ENCODE measurements at places on chromosomes 11 and 22.

DNA sequence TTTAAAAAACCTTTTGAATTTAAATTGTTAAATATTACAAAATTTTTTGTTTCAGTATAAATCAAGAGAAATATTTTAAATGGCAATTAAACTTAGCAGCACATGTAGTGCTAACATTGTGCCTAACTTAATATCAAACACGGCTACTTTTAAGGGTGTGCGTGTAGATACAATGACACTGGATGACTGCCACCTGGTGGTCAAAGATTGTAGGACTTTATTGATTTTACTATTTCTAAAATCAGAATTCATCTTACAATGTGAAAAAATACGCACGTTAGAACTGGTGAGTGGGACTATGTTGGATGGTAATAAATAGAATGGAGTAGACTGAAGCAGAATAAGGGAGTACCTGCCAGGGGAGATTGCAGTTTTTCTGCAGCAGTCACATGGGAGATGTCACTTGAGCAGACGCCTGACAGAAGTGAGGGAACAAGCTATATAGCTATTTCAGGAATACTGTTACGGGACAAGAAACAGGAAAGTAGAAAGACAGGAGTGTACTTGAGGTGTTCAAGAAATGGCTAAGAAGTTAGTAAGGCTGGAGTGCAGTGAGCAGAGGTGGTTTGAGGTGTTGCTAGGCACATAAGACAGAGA, 52.9 kb downstream of the UVRAG start:
- DNase-seq = peak; percentile 61

GRCh38 chr11:64765851-64766665, 6.3 kb upstream of the PYGM start:
- DNase-seq = no peak

DNA sequence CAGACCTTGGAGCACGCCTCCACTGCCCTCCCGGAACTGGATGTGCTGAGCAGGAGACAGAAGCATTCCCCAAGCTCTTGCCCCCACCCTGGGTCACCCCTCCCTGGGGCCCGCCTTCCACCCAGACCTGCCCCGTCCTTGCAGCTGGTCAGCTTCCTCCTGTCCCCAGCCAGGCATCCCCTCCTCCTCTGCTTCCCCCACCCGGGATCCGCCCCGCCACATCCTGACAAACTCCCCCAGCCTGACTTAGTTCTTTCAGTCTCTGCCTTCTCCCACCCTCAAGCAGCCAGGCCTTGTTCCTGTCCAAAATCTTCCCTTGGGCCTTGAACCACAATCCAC, 1.1 kb upstream of the PLXNB2 start:
- DNase-seq = peak; percentile 65

DNA sequence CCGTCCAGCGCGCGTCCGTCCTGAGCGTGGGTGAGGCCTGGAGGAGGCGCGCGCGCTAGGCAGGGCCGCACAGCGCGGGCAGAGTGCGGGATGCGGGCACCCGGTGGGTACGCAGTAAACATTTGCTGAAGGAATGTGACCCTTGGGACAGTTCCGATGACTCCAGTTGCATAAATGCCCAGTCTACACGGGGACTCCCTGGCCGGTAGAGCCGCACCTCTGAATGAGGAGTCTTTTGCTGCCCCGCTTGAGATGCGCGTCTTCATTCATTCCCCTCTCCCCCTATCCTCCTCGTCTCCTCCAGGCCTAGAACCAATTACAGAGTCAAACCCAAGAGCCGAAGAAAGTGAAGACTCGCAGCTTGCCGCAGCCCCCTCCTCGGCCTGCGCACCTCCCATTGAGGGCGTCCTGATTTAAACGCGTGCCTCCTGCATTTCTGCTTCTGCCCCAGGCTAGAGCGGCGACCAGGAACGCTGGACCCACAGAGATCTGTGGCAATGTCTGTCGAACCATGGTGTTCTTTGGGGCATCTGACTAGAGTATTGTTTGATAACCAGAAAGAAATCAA, 729 bp upstream of the CHKB start:
- no peak for DNase-seq

DNA sequence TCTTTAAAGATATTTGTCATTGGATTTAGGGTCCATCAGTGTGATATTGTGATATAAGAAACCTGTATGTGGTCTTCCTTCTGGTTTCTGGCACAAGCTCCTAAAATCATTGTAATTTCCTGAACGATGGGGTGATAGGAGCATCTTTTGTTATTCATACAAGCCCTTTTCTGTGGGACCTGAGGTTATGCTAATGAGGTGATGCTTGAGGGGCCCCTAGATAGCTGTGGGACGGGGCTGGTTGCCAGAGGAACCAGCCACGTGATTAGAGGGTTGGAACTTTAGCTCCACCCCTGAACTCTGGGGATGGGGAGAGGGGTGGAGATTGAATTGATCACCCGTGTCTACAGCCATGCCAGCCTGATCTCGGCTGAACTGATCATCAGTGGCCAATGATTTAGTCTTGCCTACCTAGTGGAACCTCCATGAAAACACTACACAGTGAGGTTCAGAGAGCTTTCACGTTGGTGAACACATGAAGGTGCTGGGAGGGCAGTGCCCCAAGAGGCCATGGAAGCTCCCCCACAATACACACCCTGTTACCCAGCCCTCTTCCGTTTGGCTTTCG, 62.8 kb downstream of the BCR start:
- no peak for DNase-seq

GRCh38 chr11:122393209-122393860, 262.2 kb upstream of the UBASH3B start:
- no peak for DNase-seq

GRCh38 chr22:28331695-28332094, 347.9 kb downstream of the TTC28 start:
- no peak for DNase-seq

DNA sequence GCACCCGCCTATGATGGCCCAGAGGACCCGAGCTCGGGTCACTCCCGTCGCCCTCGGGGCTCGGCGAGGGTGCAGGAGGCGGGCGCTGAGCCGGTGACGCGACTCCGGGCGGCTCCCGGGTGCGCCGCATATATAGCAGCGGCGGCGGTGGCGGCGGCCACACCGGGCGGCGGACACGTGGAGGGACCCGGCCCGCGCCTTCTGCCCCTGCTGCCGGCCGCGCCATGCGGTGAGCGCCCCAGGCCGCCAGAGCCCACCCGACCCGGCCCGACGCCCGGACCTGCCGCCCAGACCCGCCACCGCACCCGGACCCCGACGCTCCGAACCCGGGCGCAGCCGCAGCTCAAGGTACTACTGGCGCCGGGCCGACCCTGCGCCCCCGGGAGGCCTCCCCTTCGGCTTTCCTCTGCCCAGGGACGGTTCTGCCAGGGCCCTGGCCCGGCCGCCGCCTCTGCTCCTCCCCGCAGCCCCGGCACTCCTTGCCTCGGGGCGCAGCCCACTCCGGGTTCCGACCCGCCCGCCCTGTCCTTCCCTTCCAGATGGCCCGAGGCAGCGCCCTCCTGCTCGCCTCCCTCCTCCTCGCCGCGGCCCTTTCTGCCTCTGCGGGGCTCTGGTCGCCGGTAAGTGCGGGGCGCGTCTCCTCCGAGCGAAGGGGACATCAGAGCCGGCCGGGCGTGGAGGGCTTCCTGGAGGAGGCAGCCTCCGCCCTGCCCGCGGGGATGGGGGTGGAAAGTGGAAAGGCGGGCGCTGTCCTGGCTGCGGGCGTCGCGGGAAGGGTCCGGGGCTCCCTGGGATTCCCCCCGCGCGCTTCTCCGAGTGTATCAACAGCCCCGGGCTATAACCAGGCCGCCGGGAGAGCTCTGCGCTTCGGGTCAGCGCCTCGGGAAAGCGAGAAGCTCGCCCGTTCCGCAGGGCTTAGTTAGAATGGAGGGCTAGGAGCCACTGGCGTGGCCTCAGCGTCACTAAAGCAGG, at the start of gene GAL:
TSS of gene GAL (plus strand) at position 160 of the 972 bp plus-strand sequence. CDS start at position 540, 380 bp downstream.
- DNase-seq = no peak

GRCh38 chr22:27857443-27857842, 55.9 kb upstream of the MN1 start:
- DNase-seq = no peak

DNA sequence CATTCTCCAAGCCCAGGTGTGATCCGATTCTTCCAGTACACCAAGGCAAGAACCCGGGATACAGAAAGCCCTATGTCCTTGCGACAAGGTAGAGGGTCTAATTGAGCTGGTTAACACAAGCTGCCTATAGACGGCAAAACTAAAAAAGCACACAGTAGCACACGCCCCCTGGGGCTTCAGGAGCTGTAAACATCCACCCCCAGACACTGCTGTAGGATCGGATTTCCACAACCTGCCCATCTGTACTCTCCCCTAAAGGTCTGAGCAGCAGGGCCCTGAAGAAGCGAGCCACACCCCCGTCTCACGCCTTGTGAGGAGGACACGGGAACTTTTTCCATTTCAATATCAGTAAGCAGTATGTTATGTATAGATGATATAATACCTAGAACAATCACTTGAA, 624.7 kb downstream of the BUD13 start:
- no peak for DNase-seq

- DNase-seq = peak; percentile 7
These were observed at the start of gene TCF20 for GRCh38 chr22:42270510-42271190. Gene TCF20 (minus strand): TSS chr22:42270653. CDS start chr22:42215305, 55,348 bp downstream.

DNA sequence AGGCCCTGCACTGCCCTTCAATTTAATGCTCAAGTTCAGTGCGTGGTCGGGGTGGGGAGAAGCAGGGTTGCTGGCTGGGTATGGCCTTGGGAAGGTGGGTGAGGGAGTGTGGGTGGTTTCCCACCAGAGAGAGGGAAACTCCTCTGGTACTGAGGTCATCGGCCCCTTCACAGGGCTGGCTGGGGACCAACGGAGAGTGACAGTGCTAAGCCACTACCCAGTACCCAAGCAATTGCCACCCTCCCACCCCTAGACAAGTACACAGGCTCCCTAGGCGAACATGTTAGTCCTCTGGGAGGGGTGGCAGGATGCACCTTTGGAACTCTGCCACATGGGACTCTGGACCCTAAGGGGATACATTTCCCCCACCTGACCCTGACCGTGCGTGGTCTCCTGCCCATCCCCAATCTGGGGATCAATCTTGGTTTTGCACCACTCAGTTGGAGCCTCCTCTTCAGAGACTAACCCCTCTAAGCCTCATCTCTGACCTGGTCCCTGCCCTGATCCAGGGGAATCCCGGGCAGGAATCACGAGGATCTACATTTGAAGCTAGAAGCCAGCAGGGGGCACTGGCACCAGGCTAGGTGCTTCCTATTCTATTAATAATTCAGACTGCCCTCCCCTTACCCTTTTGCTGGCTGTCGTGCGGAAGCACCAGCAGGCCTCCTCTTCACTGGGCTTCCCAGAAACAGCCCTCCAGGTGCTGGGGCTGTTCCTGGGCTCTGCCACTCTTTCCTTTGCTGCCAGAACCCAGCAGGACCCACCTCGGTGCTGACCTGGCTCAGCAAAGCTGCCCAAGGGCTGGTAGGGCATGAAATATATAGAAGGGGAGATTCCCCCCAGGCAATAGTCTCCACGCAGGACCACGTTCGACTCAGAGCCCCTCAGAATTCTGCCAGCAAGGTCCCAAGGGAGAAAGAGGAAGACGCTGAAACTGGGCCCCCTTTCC, 377.7 kb downstream of the TENM4 start:
- no peak for DNase-seq

- peak; percentile 11 for DNase-seq
These were observed 8.9 kb upstream of the AQP11 start for GRCh38 chr11:77580712-77581337.

GRCh38 chr11:33935461-33936456, 43.9 kb upstream of the LMO2 start:
- DNase-seq = no peak

DNA sequence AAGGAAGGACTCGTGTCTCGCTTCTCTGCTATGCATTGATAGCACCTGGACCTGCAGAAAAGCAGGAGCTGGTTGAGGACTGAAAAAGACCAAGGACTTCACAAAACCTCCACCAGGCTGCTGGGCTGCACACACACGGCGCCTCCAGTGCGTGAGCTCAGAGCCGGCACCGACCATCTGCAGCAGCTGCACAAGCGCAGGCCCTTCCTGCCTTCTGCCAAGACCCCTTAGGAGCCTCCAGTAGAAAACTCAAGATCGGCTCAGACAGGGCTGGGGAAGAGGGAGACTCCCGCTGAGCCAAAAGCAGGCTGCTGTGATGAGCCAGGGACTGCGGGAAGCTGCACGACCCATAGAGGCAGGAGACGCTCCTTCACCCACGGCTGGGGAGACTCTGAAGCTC, 70.9 kb downstream of the PHF21B start:
- DNase-seq = no peak

GRCh38 chr11:119284344-119285157, 32.4 kb downstream of the MCAM start:
- DNase-seq = peak; percentile 16

DNA sequence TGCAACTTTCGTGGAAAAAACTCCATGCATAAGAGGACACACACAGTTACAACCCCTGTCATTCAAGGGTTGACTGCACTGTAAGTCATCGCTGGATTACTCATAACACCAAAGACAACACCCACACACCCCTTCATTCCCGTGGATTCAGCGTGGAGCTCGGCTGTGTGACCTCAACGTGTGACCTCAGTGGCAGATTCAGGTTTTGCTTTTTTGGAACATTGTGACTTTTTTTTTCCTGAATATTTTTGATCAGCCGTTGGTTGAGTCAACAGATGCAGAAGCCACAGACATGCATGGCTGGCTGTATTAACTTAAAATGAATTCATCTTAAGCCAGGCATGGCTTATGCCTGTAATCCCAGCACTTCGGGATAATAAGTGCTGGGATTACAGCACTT, 19.7 kb upstream of the MUC5AC start:
- DNase-seq = no peak

GRCh38 chr11:46290598-46291309, 13.3 kb downstream of the CREB3L1 start:
- DNase-seq = no peak

- DNase-seq = no peak
These were observed 102.8 kb downstream of the EXT2 start for GRCh38 chr11:44198146-44198724.

DNA sequence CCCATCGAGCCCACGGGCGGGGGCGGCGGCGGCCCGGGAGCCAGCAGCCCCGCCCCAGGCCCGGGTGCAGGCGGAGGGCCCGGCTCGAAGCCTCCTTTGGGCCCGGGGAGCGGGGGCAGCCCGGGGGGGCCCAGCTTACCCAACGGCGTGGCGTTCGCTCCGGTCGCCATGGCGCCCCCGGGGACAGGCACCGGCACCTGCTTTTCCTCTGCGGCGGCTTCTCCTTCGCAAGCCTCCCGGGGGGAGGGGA, 194 bp downstream of the SF1 start:
- DNase-seq = no peak

GRCh38 chr22:47095395-47096122, 333.1 kb downstream of the TBC1D22A start:
- DNase-seq = no peak

GRCh38 chr11:116371146-116371545, 401.6 kb downstream of the BUD13 start:
- no peak for DNase-seq

DNA sequence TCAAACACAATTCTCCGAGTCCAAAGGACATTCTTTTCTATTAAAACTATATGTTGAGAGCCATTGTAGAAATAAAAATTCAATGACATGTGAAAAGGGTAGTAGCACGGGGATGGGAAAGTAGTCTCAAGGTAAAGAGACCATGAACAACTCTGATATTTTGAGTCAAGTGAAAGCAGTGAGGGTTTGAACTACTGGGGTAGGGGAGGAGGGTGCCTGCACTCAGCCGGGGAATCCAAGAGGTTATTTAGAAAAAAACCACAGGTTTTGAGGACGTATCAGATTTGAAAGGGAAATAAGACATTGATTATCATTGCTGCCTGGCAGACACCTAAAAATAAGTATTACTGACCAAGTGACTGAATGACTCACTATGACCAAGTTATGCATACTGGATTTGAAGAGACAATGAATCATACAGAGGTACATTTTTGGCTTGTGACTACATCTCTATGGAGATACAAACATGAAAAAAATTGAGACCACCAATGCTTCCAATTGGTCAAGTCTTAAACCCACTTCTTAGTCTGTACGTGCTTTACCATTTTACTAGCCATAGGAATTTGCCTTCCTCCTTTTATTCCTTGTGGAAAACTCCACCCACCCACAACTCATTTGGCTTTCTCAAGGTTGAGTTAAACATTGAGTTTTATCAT, 2.2 kb upstream of the OR52H1 start:
- no peak for DNase-seq
